ENCODE measurements at places on chromosomes 5 and 9.

- DNase-seq, result peak; percentile 30
Measured at GRCh38 chr5:66863243-66864170, 267.3 kb downstream of the MAST4 start.

DNA sequence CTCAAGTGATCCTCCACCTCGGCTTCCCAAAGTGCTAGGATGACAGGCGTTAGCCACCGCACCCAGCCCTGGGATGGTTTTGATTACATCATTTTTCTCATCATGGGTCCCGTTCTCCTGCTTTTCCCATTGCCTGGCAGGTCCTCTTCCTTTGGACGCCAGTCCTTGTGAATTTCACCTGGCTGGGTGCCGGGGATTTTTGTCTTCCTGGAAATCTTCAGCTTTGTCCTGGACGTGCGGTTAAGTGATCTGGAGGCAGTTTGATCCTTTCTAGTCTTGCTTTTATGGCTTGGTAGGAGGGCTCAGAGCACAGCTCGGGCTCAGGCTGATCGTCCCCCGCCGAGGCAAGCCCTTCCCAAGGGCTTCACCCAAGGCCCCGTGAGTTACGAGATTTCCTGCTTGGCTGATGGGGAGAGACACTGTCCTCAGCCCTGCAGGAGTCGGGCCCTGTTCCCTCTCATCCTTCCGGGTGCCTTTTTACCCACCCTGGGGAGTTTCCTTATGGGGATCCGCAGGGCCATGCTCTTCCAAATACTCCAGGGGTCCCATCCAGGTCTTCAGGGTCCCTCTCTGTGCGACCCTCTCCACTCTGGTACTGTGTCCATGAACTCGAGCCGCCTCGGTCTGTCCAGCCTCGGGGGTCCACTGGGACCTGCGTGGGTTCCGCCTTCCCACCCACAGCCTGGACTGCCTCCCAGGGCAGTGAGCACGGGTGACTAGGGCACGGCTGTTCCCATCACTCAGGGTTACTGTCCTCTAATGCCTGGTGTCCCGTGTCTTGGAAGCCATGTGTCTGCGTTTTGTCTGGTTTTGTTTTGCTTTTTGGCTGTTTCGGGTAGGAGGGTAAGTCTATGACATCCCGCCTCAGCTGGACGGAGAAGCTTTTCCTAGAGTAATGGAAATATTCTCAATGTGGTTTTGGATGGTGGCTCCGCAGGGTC lies 22.3 kb upstream of the EGFL7 start:
- DNase-seq, result no peak

DNA sequence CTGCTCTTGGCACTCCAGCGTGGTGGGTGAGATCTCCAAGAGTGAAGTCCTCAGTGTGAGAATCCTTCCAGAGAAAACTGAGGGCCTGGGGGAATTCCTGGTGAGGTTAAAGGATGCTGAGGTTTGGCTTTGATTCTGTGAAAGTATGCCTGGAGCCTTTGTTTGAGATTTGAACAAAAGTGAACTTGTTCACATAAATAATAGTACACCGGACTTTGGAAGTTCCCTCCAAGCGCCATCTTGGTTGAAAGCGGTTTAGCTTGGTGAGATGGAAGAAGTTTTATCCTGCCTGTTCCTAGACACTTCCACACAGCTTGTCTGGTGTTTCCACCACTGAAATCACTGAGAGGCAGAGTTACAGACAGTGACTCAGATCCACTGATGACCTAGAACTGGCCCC lies 286.4 kb downstream of the NTRK2 start:
- DNase-seq, result peak; percentile 56

DNA sequence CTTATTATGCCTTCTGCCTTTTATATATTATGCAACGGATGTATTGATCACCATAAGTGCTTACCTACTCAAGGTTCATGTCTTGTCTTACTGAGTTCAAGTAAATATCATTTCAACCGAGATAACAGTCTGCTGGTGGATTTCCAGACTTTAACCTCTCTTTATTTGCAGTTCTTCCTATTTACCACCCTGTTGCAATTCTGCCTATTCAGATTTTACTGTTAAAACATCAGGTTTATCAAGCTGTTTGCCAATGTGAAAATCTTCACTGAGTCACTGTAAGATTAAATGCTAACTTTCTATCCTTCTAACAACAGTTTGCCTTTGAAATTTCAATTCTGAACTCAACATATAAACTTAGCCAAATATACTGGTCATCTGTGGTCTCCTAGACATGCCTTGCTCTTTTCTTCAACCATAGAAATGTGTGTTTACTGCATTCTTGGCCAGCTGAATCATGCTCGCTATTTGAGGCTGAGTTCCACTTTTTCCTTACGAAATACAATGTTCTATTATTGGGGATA lies 471.7 kb upstream of the RORB start:
- DNase-seq, result no peak

GRCh38 chr5:14204785-14205321 lies 61.7 kb downstream of the TRIO start:
- peak; percentile 86 for DNase-seq

DNA sequence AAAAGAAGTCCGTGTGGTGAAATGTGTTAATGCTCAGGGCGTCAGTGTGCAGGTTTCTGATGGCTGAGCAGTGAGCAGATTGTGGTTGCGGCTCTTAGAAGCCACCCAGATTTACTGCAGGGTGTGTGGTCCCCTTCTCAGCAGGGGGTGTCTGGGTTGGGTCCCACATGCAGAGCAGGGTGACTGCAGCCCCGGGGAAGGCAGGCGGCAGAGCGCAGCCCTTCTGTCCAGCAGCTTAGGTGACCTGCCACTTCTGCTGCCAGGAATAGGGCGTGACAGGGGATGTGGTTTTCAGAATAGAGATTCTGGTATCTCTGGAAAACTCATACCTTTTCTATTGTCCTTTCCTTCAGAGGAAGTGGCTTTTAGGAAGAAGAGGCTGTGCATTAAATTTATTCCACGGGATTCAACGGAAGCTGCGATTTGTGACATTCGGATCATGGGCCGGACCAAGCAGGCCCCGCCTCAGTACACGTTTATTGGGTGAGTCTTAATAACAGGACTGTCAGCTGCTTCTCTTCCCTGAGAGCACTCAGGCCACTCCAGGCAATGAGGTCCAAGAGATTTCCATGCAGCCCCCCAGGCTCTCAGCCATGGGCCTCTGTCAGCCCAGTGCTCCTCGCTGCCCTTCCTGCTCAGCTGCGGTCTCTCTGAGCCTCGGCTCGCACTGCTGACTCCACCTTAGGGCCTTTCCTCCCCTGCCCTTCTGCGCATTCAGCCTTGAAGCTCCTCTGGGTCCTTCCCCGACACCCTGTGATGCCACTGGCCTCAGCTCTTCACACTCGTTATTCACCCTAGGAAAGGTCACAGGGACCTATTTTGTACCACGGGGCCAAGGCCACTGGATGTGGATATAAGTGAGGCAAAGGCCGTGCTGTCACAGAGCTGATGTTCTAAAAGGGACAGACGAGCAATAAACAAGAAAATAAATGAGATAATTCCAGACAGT lies 65.4 kb downstream of the MVB12B start:
- no peak for DNase-seq
